Right lung (tissue), 10 donors: ENCODE measurements at places on chromosomes 1 and 21. TPM values are rescaled to one million over a fixed set of nuclear protein-coding genes. Genes with fewer than 3 reads are reported as not detected.

- no peak for DNase-seq
These were observed 424.8 kb upstream of the PLXNA2 start for GRCh38 chr1:208668991-208669390.

Gene RGS8
- polyA plus RNA-seq = not detected

GRCh38 chr1:25799935-25800702, at the start of gene SELENON:
TSS of gene SELENON (plus strand) at chr1:25800193. CDS start at chr1:25800231, 38 bp downstream.
- peak; percentile 70 for DNase-seq

- peak; percentile 45 for DNase-seq
These were observed 1.6 kb upstream of the EFNA1 start for GRCh38 chr1:155125946-155126555.

GRCh38 chr21:34534522-34534921, 22.5 kb upstream of the KCNE1 start:
- no peak for DNase-seq

DNA sequence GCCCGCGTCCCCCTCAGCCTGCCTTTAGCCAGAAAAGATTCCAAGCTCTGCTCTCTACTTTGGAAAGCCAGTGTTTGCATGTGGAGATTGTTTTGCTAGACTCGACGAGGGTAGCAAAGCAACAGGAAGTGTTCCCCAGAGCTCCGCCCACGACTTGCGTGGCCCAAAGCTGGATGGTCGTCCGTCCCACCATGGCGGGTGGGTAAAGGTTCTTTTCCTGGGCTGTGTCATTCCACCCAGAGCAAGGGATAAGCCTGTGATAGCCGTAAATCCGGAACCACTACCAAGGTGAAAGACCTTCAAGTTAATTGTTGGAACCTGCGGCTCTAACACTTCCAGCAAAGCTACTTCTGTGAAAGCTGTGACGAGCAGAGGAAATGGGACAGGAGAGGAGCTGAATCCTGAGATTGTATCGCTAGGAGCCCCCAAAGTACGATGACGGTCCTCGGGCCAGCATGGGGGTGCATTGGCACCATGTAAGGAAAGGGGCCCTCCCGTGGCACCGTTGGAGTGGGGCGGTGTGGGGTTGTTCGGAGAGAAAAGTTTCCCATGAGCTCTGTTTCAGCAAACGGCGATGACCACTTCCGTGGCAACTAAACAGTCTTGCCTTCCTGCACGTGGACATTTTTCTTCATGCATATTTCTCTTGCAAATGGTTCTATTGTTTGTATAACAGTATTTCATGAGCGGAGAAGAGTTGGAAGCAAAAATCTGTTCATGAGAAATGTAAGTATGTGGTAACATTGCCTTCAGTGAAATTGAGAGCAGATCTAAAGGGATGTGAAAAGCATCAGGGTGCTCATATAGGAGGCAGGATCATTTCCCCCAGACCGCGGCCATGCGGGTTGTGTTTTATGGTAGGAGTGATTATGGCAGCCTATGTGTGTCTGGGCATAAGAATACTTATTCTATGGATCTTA, 8.4 kb downstream of the MX2 start:
- no peak for DNase-seq

GRCh38 chr1:85806236-85806965, 98.2 kb upstream of the ZNHIT6 start:
- no peak for DNase-seq

GRCh38 chr1:35564037-35564883, 6.7 kb downstream of the NCDN start:
- DNase-seq = peak; percentile 68

DNA sequence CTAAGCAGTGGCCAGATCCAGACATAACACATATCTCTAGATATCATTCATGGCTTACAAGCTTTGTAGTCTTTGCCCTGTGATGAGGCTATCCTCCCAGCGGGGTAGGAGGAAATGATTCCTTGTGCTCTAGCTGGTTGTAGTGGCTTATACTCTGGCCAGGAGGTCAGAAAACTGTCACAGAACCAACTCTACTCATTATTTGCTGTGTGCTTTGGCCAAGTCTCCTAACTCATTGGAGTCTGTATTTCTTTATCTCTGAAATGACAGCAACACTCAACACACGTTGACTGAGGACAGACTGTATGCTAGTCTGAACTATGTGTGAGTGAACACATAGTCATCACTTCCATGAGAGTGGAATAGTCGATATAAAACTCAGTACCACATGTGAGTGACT, 116.7 kb upstream of the F3 start:
- no peak for DNase-seq

- DNase-seq = no peak
These were observed 56.9 kb downstream of the MIER1 start for GRCh38 chr1:66981679-66982078.

DNA sequence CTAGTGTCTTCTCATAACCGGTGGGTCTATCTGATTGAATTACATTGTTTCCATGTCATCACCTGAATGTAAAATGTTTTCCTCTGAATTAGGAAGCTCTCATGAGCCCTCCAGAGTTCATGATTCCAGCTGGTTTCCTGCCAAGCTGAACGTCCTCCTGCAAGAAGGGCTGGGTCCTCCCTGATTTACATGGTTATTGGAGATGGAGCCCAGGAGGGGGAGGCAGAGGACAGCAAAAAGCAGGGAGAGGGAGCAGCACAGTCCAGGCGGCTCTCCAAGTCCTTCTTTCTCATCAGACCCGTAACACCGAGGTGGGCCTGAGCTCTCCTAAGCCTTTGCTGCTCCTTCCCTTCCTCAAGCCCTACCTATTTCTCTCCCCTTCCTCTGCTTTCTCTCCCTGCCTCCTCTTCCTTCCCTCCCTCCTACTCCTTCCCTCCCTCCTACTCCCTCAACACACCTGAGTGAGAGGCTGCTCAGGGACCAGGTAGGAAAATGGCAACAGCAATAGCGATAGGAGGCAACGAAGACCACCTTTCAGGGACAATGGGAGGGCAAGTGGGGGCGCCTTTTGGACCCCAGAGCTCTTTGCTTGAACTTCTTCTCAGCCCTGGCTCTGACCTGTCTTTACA, 265.9 kb downstream of the PRDM2 start:
- DNase-seq = peak; percentile 70

DNA sequence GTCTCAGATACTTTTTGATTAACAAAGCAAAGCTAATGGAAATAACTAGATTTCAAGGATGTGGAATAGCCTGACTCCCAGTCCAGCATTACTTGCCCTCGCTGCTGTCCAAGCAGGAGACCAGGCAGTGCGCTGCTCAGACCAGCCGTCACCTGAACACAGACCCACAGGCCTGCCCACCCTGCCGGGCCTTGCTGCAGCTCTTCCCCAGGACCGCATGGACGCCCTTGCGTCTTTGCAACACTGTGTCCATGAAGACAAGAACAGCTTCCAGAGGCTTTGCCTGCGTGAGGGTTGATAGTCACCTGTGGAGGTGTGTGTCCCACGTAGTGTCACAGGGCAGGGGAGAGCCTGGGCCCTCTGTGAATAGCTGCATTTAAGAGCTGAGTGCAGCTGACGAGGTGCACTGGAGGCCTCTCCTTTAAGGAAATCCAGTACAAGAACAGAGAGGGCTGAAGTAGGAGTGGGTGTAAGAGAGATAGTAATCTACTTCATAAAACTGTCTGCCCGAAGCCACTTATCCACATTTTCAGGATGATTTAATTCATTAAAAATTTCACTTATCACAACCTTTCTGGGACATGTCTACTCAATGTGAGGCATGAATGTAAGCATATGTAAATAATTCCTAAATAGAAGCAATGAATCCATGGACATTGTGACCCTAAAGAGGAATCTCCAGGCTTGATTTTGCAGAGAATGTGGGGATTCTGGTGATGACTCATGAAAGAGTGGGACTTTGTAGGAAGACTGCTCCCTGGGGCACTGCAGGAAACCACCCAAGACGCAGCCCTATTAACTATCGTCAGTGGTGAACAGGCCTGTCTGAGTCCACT, 176.2 kb upstream of the RAB4A start:
- no peak for DNase-seq

- peak; percentile 46 for DNase-seq
These were observed 76.7 kb upstream of the RUNX3 start for GRCh38 chr1:25006770-25007169.

- DNase-seq = no peak
These were observed 105.3 kb downstream of the RGS2 start for GRCh38 chr1:192914092-192914491.

DNA sequence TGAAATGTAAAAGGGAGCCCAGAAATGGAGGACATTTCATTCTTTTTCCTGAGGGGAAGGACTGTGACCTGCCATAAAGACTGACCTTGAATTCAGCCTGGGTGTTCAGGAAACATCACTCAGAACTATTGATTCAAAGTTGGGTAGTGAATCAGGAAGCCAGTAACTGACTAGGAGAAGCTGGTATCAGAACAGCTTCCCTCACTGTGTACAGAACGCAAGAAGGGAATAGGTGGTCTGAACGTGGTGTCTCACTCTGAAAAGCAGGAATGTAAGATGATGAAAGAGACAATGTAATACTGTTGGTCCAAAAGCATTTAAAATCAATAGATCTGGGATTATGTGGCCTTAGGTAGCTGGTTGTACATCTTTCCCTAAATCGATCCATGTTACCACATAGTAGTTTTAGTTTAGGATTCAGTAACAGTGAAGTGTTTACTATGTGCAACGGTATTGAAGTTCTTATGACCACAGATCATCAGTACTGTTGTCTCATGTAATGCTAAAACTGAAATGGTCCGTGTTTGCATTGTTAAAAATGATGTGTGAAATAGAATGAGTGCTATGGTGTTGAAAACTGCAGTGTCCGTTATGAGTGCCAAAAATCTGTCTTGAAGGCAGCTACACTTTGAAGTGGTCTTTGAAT, 2.9 kb downstream of the RGS2 start:
- no peak for DNase-seq

DNA sequence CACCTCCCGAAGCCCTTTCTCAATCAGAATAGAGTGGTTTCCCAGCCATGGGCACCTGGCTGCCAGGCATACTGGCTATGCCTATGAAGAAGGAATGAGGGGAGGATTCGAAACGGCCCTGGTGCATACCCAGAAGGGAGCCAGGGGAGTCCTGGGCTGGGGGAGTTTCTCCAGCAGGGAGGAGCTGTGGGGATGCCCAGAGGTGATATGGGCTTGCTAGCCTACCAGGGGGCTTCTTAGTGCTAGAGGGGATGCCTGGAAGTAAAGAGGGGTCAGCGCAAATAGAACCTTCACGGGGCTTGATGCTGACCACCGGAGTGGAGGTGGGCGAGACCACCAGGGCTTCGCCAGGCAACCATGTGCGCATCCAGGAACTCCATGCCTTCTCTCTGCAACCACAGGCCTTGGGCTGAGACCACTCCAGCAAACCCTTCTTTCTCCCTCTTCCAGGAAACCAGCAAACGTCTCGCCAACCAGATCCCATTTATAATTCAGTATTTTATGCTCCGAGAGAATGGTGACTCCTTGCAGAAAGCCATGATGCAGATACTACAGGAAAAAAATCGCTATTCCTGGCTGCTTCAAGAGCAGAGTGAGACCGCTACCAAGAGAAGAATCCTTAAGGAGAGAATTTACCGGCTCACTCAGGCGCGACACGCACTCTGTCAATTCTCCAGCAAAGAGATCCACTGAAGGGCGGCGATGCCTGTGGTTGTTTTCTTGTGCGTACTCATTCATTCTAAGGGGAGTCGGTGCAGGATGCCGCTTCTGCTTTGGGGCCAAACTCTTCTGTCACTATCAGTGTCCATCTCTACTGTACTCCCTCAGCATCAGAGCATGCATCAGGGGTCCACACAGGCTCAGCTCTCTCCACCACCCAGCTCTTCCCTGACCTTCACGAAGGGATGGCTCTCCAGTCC, 18.2 kb upstream of the MX1 start:
- no peak for DNase-seq

Gene MMP23B
- 42.3 TPM for polyA plus RNA-seq

DNA sequence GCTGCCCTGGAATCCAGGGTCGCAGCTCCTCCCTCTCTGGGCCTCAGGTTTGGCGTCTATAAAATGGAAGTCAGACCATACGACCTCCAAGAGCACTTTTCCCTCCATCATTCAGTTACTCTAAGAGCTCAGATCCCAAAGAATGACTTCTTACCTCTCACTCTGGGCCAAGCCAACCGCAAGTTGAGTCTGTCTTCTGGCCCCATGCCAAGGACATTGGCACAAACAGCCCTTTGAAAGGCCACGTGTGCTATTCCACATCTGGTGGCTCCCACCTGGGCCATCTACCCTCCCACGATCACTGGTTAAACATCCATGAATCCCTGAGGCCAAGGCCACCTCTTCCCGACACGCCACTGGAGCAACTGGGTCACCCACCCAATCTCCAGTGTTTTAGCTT, 12.4 kb downstream of the SLC2A7 start:
- no peak for DNase-seq

- no peak for DNase-seq
These were observed 5.9 kb upstream of the MXRA8 start for GRCh38 chr1:1364266-1364665.

DNA sequence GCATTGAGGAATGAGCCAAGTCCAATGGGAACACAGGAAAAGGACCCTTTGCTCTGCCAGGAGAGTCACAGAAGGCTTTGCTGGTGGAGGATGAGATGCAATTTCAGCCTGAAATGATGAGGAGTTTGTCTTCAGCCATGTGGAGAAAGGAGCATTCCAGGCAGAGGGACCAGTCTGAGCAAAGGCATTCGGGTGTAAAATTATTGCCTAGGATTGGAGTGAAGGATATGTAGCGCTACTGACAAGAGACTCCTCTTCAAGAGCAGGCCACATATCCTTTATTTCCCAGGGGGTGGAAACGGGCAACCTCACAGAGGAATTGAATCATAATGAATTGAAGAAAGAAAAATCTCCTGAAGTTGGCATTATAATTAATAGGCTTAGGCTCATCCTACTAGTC, 1.1 kb upstream of the CSF1 start:
- DNase-seq = no peak

Gene TMEM269
- polyA plus RNA-seq = 1.4 TPM

DNA sequence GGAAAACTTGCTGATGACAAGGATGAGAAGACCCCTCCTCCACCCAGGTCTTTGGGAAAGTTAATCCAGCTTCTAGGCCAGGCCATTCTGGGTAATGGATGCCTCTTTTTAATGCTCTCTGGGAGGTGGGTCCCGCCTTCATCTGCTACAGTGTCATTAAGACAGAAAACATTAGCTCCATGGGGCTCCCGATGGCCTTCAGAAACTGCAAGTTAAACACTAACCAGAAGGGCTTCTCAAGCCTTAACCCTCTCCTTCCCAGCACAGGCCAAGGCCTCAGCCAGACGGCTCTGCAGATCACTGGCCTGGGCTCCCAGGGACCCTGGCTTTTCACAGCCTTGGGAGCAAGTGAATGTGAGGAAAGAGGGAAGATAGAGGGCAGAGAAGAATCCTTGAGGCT, 364.9 kb downstream of the MATN1 start:
- no peak for DNase-seq

DNA sequence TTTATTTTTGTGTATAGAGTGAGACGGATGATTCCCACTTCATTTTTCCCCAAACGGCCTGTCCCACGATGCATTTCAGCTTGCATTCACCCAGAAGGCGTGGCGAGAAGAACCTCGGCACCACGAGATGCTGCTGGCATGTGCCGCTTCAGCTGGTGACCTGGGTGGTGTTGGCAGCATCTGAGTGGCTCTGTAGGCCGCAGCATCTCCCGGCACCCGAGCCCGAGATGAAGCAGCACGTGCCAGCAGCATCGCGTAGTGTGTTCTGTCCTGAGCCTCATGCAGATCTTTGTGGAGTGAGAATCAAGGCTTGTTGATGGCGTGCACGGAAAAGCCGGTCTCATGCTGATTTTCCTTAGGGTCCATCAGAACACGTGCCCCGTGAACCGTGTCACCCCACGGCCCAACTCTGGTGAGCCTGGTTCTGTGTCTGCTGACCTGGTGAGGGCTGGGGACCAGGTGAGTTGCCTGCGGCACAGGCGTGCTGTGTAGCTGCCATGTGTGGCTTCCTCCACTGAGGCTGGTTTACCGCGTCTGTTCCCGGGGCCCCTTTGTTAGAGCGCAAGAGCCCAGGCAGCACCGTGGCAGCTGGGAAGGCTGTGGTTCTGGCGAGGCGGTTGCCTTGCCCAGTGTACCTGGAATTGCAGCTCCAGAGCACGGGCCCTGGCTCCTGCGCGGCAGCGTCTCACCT, 16.7 kb downstream of the SLX9 start:
- no peak for DNase-seq
